ENCODE measurements at places on chromosomes 11 and 22.

GRCh38 chr22:48906216-48906835 is 921.3 kb downstream of the BRD1 start:
- DNase-seq: no peak

DNA sequence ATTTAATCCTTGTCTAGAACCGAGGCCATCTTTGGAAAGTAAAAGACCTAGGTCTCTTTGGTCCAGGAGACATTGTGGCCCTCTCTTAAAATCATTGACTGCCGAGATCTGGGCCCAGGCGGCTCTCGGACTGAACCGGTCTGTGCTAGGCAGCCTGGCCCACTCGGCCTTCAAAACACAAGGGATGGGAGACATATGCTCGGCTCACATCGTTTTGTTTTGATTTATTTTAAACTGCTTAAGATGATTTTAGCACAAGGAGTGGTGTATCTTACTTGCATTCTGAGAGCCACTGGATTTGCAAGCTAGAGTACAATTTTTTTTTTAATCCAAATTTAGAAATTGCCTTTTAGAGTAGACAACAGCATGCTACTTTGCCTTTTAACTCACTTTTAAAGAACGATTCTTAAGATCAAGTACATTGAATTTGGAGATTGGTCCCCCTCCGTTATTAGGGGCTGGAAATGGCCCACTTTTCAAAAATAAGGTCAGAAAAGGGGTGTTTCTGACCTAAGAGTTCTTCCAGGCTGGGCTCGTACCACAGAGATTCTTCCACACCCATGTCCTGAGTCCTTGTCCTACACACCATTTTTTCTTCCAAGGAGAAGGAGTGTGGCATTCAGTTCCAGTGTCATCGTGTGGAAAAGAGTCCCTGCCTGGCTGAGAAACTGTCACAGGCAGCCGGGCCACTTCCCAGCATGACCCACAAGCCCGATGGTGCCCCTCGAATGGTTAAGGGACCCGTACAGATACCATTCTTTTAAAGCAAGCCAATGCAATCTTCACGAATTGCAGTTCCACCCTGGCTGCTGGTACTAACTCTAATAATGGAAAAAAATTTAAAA is 80.5 kb upstream of the WNT7B start:
- DNase-seq: no peak

DNA sequence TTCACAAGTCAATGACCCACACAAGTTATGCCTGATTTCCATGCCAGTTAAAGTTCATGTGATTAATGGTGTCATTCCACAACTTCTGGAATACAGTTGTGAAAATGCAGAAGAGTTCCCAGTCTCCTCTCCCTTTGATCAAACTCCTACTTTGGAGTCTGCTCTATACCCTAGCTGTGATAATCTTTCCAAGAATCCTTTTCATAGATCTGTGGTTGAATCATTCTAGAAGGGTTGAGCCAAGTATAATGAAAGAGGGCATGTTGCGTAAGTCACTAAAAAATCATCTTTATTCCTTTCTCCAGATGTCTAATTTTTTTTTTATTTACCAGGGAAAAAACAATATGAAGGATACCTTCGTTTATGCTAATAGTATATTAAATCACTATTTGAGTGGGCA is 89.7 kb upstream of the CARD18 start:
- DNase-seq: peak; percentile 55

- DNase-seq: no peak
Observed at GRCh38 chr22:48118654-48119053, 1356.2 kb downstream of the TBC1D22A start.

Data from GM04503 (cell line).